GM04503 (cell line): ENCODE measurements at places on chromosomes 6 and 20.

- DNase-seq, result no peak
Measured at GRCh38 chr6:33834401-33835392, 30.9 kb upstream of the MLN start.

- no peak for DNase-seq
Measured at GRCh38 chr6:87154641-87154992, 748 bp upstream of the ZNF292 start.

- DNase-seq, result no peak
Measured at GRCh38 chr6:157188213-157188612, 135.1 kb downstream of the TMEM242 start.

DNA sequence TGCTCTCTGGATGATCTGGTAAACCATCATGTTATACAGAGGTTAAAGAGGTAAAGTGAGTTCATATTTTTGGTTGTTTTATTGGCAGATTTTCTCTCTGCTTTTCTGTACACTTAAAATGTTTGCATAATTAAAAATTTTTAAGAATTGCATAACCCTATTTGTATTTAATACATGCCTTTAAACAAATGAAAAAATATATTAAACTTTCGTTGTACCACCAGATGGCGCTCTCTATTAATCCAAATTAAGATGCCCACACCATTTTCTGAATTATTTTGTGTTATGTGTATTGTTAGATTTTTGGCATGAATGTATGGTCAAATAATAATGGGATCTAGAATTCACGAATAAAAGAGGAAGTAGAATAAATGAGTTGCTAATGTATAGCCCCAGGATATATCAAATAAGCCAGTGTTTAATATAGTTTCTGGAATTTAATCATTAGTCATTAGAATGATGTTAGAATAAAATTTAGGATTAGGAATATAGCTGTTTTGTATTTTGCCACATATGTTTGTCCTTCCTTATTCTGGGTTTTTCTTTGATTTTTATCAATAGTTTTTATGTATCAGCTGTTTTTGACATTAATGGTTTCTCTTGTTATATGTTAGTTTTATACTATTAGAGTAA lies 38.9 kb downstream of the SMAP1 start:
- DNase-seq, result no peak

DNA sequence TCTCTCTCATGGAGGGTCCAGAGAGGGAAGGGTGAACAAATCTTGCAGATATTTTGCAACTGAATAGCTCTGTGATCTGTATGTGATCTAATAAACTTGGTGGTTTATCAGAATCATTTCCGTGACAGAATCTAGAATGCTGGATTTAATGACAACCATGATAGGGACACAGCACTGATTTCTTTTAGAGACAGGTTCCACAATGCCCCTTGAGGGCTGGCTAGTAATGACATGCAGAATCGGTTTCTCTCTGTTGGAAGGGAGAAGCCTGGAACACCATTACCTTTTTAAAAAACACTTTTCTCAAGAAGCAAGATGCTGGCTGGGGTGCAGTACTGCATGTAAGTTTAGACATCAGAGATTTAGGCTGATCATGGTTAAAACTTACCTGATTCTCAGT lies 313.4 kb downstream of the CDH26 start:
- no peak for DNase-seq

- DNase-seq, result no peak
Measured at GRCh38 chr6:84371681-84372080, 144.2 kb upstream of the CEP162 start.

- no peak for DNase-seq
Measured at GRCh38 chr6:109790131-109790530, 99.0 kb downstream of the FIG4 start.

DNA sequence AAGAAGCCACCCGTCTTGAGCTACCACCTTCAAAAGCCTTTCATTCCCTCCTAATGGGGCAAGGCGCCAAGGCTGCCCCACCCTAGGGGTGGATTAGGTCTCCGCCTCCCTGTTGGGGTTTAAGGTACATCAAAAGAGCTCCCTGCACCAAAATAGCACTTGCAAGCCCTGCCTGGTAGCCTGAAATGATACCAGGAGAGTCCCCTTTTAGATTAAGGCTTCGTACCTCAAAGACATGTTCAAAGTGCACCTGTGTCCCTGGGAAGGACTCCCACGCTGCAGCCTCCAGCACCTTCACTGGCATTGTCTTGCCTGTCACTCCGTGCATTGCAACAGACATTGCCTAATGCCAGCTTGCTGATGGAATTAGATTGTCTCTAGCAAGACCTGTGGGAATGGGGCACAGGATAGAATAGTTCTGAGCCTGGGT lies 15.7 kb upstream of the CDKN1A start:
- DNase-seq, result no peak

DNA sequence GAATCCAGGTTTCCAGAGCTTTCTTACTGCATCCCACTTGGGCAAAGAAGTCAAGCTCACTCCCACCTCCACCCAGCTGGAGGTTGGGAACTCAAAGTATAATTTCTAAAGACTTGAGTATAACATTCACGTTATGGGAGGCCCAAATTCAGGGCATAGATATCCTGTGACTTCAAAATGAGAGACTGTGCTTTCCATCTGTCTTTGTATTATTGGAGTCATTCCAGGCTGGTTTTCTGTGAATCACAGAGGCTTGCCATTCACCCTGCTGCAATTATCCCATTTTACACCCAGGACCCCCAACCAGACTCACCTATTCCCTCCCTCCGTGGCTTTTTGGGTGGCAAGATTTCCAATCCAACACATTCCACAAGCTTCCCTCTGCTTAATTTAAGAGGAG lies 19.3 kb upstream of the SRC start:
- no peak for DNase-seq

DNA sequence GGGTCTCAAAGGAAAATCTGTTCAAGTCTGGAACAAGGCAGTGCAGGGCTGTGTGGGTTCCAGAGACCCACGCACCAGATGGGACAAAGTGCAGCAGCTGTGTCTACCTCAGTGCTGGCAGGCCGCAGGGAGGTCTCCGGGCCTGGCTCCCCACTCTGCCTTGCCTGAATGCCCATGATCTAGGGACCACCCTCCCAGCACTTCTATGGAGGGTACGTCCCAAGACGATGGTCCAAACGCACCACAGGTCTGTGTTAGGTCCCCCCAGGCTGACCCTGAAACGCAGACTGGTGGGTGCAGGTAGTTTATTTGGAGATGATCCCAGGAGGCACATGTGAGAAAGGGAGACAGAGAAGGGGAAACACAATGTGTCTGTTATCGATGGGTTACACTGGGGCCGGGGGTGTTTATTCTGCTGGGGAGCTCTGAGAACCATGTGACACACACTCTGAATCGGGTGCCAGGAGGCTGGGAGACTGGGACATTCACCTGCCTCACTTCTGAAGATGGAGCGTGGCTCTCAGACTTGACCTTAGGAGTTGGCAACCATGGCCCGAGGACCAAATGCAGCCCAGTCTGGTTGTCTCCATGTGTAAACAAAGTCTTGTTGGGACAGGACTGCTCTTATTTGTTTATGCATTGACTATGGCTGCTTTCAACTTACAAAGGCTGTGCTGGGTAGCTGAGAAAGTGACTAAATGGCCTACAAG lies 21.7 kb downstream of the CST9L start:
- DNase-seq, result no peak

DNA sequence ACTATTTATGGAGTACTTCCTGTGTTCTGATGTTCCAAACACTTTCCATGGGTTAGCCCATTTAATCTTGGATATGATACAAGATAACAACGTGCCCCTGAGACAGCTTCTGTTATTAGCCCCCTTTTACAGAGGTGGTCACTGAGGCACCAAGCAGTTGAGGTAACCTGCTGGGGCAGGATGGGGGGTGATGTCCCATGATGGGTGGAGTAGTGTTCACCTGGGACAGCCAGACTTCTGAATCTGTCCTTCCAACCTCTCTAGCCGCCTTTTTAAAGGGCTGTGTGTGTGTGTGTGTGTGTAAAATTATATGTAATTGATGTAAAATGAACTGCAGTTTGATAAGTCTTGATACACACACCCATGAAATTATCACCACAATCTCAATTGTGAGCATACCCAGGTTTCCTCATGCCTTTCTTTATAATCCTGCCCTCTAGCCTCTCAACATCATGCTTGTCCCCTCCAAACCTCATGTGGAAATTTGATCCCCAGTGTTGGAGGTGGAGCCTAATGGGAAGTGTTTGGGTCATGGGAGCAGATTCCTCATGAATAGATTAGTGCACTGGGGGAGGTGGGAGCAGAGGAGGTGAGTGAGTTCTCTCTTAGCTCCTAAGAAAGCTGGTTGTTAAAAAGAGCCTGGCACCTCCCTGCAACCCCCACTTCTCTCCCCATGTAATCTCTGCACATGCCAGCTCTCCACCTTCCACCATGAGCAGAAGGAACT lies 39.2 kb downstream of the PLAGL2 start:
- no peak for DNase-seq

DNA sequence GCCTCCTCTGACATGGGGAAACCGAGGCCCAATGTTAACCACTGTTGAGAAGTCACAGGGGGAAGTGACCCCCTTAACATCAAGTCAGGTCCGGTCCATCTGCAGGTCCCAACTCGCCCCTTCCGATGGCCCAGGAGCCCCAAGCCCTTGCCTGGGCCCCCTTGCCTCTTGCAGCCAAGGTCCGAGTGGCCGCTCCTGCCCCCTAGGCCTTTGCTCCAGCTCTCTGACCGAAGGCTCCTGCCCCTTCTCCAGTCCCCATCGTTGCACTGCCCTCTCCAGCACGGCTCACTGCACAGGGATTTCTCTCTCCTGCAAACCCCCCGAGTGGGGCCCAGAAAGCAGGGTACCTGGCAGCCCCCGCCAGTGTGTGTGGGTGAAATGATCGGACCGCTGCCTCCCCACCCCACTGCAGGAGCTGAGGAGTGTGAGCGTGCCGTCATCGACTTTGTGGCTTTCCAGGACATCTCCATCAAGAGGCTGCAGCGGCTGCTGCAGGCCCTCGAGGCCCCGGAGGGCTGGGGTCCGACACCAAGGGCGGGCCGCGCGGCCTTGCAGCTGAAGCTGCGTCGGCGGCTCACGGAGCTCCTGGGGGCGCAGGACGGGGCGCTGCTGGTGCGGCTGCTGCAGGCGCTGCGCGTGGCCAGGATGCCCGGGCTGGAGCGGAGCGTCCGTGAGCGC lies 1.6 kb downstream of the TNFRSF6B start:
- no peak for DNase-seq

DNA sequence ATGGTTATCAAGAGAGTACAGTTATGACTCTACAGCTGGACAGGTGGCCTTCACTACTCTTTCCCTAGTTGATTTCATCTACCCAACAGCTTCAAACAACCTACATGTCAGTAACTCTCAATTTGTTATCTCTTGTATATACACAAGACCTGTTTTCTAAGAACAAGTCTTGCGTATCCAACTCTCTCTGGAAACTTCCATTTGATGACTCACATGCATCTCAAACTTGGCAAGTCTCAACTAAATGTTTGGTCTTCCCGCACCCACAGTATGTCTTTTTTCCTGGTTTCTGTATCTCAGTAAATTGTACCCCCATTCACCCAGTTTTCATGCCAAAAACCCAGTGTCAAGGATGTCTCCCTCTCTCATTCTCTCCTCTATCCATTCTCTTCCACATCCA lies 97.7 kb downstream of the BTBD9 start:
- no peak for DNase-seq

DNA sequence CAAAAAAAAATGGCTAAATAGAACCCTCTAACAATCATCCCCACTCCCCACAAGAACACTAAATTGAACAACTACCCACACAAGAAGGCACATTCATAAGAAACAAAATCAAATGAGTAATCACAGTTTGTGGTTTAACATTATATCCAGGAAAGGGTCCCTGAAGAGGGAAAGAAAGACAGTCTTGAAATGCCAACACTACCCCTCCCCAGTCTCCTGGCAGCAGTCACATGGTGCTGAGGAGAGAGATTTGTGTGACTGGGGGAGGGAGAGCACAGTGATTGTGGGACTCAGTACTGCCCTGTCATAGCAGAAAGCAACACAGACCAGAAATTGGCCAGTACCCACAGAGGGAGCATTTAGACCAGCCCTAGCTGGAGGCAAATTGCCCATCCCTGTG lies 443.7 kb upstream of the BTBD3 start:
- DNase-seq, result no peak

DNA sequence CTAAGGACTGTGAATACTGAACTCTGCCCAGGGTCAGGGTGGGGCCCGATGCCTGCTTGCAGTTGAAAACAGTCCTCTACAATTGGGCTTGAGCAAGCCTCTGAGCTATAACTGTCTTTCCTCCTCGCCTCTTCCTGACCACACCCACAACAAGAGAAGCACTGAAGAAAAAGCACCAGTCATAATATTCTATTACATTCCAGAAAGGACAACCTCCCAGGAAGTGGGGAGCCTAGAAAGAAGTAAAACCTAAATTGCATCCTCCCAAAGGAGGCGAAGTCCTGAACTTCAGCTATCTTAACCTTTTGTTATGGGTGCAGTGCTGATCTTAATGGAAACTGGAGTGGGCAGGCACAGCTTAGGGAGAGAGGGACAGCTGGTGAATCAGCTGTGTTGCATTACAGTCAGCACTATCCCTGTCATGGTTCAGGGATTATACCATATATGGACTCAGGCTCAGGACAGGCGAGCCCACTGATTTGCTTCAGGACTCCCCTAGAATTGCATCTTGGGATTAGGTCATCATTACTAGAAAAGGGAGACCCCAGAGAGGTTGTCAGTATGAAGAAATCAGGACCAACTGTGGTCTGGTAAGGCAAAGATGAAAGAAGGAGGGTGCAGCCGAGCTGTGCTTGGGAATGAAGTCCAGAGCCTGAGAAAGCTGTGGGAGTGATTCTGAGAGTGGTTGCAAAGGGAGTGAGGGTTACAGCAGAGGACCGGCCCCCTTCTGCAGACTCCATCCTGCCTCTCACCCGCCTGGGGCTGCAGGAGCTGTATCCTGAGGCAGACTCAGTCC lies 18.3 kb upstream of the TRAM2 start:
- peak; percentile 78 for DNase-seq

GRCh38 chr6:111147440-111147839 lies 60.1 kb downstream of the SLC16A10 start:
- no peak for DNase-seq

- peak; percentile 1 for DNase-seq
Measured at GRCh38 chr20:32902456-32903420, 44.0 kb downstream of the EFCAB8 start.

GRCh38 chr6:148758492-148758891 lies 11.7 kb downstream of the UST start:
- DNase-seq, result no peak

DNA sequence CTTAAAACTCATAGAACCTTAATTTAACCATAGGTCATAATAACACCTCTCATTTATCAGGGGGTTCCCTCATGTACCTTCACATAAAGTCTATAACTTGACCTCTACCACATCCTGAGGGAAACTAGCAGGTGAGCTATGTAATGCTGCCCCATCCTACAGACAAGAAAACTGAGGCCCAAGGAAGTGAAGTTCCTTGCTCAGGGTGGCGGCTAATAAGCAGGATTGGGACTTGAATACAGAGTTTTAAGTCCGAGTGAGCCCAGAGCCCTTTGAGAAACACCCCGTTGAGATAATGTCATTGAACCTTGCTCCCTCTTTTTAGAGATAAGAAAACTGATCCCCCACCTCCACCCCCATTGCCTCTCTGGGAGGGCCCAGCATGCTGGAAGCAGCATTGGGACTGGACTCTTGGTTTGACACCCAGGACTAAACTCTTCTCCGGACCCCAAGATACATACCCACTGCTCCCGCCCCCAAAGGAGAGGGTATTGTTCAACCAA lies 429 bp downstream of the BNIP5 start:
- DNase-seq, result no peak

GRCh38 chr20:17128206-17128605 lies 98.6 kb upstream of the PCSK2 start:
- DNase-seq, result no peak
